ENCODE measurements at places on chromosomes 13 and 19. TPM values are rescaled to one million over a fixed set of nuclear protein-coding genes. Genes with fewer than 3 reads are reported as not detected.

Gene CLEC4G
- not detected for total RNA-seq

Gene IL12RB1
- not detected for total RNA-seq

Gene S1PR4
- total RNA-seq: not detected

Gene LGALS14
- total RNA-seq: not detected

Gene KLK14
- not detected for total RNA-seq
